ENCODE measurements at places on chromosomes 12 and 14. TPM values are rescaled to one million over a fixed set of nuclear protein-coding genes. Genes with fewer than 3 reads are reported as not detected.

The PPP4R4 gene
- 0.37 TPM for total RNA-seq

The MDGA2 gene
- total RNA-seq, result 6.1 TPM

The WASHC4 gene
- total RNA-seq, result 209 TPM

The CD27 gene
- 0.26 TPM for total RNA-seq

The APOLD1 gene
- 27.0 TPM for total RNA-seq

The FLRT2 gene
- 194 TPM for total RNA-seq

The SMCO2 gene
- total RNA-seq, result not detected

The TIMELESS gene
- 8.9 TPM for total RNA-seq

The C3AR1 gene
- total RNA-seq, result 7.0 TPM

The CEBPE gene
- not detected for total RNA-seq

The CBLN3 gene
- 1.8 TPM for total RNA-seq

The WSCD2 gene
- total RNA-seq, result 6.5 TPM

The RPL36AL gene
- 122 TPM for total RNA-seq

The SIX1 gene
- 6.2 TPM for total RNA-seq

The C2CD5 gene
- 109 TPM for total RNA-seq

The RASAL1 gene
- 0.11 TPM for total RNA-seq

The KRT85 gene
- total RNA-seq, result not detected

The GPR162 gene
- 6.4 TPM for total RNA-seq

The PROX2 gene
- not detected for total RNA-seq

The COL2A1 gene
- 2.3 TPM for total RNA-seq

The NPFF gene
- total RNA-seq, result not detected

The SVOP gene
- total RNA-seq, result 0.48 TPM

The DHH gene
- 2.3 TPM for total RNA-seq

The TMPRSS12 gene
- total RNA-seq, result not detected

Measured in urinary bladder (tissue), 4 donors.